RWPE1 (cell line): ENCODE measurements at places on chromosomes 16 and 17.
A peak's percentile ranks its signal among the peaks of the same experiment; 100 is the strongest.

- no peak for DNase-seq
These were observed 3.3 kb downstream of the MT1H start for GRCh38 chr16:56672761-56673536.

GRCh38 chr16:74760007-74760767 is 14.4 kb downstream of the FA2H start:
- no peak for DNase-seq

DNA sequence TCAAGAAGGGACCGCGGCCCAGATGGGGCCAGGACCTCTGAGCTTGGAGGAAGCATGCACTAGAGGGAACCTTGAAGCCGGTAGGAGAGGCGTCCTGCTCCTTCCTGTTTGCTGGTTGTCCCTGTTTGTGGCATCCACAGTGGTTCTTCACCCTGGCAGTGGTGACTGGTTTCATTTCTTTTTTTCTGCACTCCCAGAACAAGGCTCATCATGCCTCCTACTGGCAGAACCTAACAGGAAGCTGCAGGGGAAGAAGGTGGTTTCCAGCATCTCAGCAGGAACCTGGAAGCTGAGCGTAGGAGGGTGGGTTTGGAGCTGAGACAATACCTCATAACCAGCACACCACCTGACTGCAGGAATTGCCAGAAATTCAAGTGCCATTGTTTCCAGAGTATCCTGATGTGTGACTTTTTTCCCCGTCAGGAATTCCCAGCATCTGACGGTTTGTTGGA is 5.8 kb downstream of the TMEM231 start:
- no peak for DNase-seq

- peak; percentile 47 for DNase-seq
These were observed 45.3 kb downstream of the BRD7 start for GRCh38 chr16:50323335-50324011.

- no peak for DNase-seq
These were observed 61.1 kb upstream of the CPHXL start for GRCh38 chr16:75787440-75787839.

GRCh38 chr16:12133729-12134128 is 157.2 kb downstream of the SNX29 start:
- DNase-seq: no peak
